ENCODE measurements at places on chromosomes 1 and 21.

DNA sequence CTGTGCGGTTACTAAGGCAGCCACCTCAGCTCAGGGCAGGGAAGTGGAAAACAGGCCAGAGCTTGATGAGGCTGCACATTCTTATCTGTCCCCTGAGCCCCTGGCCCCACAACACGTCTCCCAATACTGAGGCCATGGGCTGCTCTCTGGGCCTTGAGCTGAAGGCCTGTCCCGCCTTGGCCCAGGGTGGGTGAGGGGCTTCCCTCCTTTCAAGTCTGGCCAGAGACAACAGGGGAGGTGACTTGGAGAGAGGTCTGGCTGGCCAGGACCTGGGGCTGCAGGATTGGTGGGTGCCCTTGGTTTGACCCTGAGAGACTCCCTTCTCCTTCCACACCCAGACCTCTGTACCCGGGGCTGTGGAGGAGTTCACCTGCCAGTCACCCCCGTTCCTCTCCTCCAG, 563.8 kb downstream of the PTPRU start:
- no peak for DNase-seq

DNA sequence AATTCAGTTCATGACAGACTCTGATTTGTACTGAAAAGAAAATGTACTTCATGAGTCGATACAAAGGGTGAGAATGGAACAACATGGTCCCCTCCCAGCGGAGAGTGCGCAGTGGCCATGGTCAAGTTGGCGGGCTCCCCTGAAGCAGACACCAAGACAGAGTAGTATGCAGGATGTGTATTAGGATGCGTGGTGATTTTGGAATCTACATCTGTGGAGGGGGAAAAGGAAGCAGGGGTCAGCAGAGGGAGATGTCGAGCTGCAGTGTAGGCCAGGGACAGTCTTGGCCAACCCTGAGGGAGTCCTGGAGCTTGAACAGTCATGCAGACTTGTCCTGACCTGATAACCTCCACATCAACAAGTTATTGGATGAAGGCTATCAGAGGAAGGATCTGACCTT, 481.0 kb downstream of the OMA1 start:
- no peak for DNase-seq

- DNase-seq: no peak
Measured at GRCh38 chr1:159581422-159581821, 6.2 kb upstream of the APCS start.

DNA sequence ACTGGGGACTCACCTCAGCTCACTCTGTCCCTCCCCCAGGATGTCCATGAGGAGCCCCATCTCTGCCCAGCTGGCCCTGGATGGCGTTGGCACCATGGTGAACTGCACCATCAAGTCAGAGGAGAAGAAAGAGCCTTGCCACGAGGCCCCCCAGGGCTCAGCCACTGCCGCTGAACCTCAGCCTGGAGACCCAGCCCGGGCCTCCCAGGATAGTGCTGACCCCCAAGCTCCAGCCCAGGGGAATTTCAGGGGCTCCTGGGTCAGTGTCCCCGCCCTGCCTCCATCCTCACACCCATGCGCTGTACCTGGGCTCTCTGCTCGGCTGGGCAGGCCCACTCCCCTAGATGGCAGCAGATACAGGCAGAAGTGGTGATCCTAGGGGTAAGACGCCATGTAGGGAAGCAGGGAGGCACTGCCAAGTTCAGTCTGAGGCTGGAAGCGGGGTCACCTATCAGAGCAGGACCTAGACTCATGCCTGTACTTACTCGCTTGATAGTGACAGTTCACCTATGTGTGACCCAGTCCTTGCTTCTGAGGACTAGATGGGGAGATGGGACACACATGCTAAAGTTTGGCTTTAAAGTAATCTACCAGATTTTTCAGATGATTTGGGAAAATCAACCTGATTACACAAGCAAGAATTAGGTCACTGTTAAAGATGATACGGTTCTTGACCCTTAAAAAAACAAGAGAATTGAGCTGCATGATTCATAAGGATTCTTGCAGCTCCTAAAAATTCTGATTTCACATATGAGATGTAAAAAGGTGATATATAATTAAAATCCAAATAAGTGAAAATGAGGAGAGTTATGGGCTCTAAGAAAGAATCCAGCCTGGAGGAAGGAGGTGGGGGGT, 38.7 kb downstream of the ETNK2 start:
- DNase-seq: no peak

GRCh38 chr1:228381356-228381755, 25.3 kb downstream of the TRIM11 start:
- no peak for DNase-seq

GRCh38 chr1:112557385-112557784, 48.6 kb downstream of the WNT2B start:
- DNase-seq: no peak

DNA sequence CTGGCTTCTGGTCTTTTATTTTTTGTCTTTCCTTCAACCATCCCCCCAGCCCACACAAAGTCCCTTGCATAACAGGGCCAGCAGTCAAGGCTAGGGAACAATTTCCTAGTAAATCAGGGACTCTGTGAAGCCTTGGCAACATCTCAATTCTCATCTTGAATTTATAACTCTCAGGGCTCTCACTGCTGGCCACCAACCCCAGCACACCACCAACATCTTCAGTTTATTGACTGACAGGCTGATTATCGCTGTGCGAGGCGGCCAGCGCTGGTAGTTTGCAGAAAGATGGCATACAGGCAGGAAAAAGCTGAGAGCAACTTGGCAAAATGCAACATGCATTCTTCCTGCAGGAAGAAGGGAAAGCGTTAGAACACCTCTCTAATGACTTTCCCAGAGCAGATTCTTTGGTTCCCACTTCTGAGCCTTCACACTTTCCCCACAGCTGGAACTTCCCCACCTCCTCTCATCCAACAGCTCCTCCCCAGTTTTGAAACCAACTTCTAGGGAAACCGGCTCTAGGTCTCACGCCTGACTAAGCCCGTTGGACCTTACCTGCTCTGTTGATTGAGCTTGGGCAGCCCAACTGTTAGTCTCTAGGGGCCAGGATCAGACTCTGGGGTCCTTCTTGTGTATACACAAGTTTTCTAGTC, 26.3 kb upstream of the CSF1 start:
- no peak for DNase-seq

DNA sequence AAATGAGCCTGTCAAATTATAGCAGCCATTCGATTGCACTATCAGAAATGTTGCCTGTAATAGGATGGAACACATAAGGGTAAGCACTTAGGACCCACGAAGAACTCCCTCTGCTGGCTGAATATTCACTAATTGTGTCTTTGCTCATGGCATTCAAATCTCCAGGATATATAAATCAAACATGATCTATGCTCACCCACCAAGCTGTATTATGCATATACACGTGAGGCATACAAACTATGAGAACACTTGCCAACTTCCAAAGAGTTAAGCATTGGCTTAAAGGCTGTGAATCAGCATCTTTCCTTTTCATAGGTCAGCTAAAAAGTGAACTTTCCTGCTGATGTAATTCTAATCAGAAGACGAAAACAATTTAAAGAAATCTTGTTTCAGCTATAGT, 34.5 kb downstream of the TMPRSS15 start:
- no peak for DNase-seq

DNA sequence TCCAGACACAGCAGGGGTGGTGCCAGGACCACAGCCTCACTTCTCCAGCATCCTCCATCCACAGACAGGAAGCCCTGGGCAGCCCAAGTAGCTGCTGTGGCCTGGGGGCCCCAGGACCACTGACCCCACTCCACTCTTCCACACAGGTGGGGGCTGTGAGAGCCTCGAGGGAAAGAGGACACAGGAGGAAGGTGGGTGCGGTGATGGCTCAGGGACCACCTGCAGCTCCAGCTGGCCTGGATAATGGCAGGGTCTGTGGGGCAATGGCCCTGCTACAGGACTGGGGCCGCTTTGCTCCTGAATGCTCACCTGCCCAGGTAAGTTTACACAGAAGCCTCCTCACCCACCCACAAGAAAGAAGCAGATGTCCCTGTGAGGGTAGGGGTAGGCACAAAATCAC, 18.3 kb upstream of the PRSS38 start:
- DNase-seq: no peak

DNA sequence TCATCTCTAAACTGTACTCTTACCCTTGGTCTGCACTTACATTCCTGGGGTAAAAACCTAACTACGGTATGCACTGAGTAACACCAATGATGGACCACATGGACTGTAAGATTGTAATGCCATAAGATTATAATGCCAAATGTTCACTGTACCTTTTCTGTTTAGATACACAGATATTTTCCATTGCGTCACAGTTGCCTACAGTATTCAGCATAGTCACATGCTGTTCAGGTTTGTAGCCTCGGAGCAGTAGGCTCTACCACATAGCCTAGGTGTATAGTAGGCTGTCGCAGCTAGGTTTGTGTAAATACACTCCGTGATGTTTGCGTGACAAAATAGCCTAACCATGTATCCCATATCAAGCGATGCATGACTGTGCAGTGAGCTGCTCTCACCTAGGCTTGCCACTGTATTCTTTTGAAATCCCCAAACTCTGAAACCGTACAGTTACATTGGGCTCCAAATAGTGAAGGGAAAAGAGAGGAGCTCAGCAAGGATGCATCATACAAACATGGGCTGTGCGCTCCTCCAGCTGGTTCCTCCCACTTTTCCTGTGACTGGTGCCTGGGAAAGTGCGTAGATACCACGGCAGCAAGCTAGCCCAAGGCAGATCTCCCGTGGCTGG, 35.2 kb downstream of the CFAP57 start:
- DNase-seq: no peak

GRCh38 chr21:33411949-33412430, 8.8 kb downstream of the IFNGR2 start:
- no peak for DNase-seq

- no peak for DNase-seq
Measured at GRCh38 chr1:236507022-236507700, 16.6 kb upstream of the LGALS8 start.

DNA sequence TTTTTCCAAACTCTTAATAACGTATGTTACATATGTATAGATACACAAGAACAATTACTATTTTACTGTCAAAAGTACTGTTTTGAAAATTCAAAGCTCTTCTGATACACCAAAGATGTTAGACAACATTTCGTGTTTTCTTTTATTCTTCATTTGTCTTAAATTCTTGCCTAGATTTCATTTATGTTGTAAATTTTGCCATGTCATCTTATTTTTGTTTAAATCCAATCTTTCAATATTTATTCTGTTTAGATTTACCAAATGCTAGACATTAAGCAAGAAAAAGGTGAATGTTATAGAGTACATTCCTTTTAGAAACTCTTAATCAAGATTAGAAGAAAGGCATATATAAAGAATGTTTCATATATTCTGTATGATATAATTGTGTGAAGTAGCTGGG, 876.9 kb downstream of the KCNT2 start:
- no peak for DNase-seq

GRCh38 chr1:217562229-217562878, 68.5 kb downstream of the GPATCH2 start:
- no peak for DNase-seq

- no peak for DNase-seq
Measured at GRCh38 chr1:25806418-25806817, 6.4 kb downstream of the SELENON start.

GRCh38 chr1:224172229-224172628, 10.8 kb upstream of the DEGS1 start:
- no peak for DNase-seq

DNA sequence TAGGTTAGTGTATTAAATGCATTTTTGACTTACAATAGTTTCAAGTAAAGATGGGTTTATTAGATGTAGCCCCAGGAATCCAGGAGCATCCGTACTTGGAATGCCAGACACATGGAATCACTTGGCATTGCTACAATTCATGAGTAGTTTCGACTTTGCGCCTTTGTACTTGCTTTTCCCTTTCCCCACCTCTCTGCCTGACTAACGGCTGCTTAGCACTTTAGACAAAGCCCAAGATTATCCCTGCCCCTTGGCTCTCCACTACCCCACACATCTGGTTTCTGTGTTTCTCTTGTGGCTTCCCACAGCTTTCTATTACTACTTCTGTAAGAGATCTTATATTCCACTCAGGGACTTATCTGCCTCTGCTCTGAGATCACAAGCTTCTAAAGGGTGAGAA, 397.7 kb upstream of the POU3F1 start:
- no peak for DNase-seq

DNA sequence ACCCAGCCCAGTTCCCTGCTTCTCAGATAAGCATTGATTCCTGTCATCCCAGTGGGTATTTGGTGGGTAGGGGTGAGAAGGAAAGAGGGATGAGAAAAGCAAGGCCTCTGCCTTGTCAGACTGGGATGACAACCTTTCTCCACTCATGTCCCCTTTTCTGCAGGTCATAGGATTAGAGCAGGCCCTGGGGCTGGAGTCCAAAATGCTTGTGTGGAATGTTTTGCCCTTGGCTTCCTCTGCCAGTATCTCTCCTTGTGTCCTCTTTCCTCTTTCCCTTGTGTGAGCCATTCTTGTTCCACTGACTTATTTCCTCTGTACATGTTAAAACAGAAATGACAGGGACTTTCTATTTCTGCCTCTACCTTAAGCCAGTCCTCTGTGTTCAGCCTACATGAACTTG, 4.1 kb downstream of the ATP2B4 start:
- DNase-seq: no peak

Data from caudate nucleus (tissue), 63 donors.